Testis (tissue), 5 donors: ENCODE measurements at places on chromosomes 3 and 15. TPM values are rescaled to one million over a fixed set of nuclear protein-coding genes. Genes with fewer than 3 reads are reported as not detected.

ZNF80 gene
- 0.47 TPM for total RNA-seq

MCF2L2 gene
- 24.2 TPM for total RNA-seq

RBM5 gene
- 341 TPM for total RNA-seq

MED12L gene
- 10.3 TPM for total RNA-seq

RTP3 gene
- total RNA-seq, result 0.50 TPM

BOC gene
- total RNA-seq, result 33.6 TPM

WDR93 gene
- 12.3 TPM for total RNA-seq

NANOGP8 gene
- total RNA-seq, result 6.0 TPM

CAMK1 gene
- 185 TPM for total RNA-seq

TRIM71 gene
- total RNA-seq, result 21.0 TPM

MAPKBP1 gene
- 159 TPM for total RNA-seq

C3orf22 gene
- 33.0 TPM for total RNA-seq

SERP1 gene
- total RNA-seq, result 206 TPM

NR1I2 gene
- total RNA-seq, result 0.47 TPM

HTD2 gene
- total RNA-seq, result 14.6 TPM

ARGFX gene
- 0.31 TPM for total RNA-seq

P3H2 gene
- 7.2 TPM for total RNA-seq

PAK6 gene
- total RNA-seq, result 140 TPM

CHST13 gene
- total RNA-seq, result 13.3 TPM

ERICH6 gene
- 24.0 TPM for total RNA-seq

CIDEC gene
- total RNA-seq, result 1.1 TPM

SEC22A gene
- total RNA-seq, result 52.0 TPM

DNAJA4 gene
- total RNA-seq, result 145 TPM

COL6A5 gene
- 2.0 TPM for total RNA-seq

ZNF620 gene
- 3.7 TPM for total RNA-seq

TUBGCP4 gene
- 20.5 TPM for total RNA-seq

P2RY13 gene
- 0.31 TPM for total RNA-seq

POLQ gene
- total RNA-seq, result 12.0 TPM
